Activated CD4-positive, CD25-positive, alpha-beta regulatory T cell treated with anti-CD3 and anti-CD28 coated beads, Interleukin-2, amount 50 U/mL, for 24 hours (primary cell): ENCODE measurements at places on chromosomes 13 and 19.
A peak's percentile ranks its signal among the peaks of the same experiment; 100 is the strongest.

DNA sequence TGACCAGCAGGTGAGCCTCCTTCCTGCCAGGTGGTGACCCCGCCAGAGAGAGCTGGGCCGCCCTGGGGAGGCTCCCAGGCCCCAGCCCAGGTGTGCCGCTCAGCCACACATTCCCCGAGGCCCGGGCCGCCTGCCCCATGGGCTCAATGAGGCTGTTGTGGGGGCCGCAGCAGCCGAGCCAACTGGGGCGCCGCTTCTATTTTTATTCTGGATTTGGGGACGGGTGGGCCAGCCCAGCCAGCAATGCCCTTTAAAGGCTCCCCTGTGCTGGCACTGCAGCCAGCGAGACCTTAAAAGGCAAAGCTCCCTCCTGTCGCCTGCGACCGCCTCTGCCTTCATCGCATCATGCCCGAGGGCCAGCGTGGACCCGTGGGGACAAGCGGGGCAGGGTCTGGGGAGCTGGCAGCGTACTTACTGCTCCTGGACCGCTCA lies 17.7 kb upstream of the CRTC1 start:
- no peak for ATAC-seq

- no peak for ATAC-seq
Measured at GRCh38 chr13:21033856-21034602, 27.4 kb downstream of the LATS2 start.

DNA sequence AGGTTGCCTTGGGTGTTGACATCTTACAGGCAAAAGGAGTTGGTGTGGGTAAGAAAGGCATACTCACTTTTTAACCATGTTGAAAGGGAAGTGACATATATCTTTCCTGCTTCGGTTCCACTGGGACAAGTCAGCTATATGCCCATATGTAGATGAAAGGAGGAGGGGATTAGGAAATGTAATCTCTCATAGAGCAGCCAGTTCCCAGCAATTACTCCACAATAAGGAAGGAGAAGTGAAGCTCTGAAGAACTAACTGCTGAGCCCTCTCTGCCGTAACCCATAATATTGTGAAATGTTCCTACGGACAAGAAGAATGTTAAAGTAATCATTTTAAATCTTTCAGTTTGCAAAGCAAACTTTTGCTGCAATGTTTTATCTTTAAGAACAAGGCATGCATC lies 82.2 kb downstream of the EDNRB start:
- ATAC-seq: no peak

GRCh38 chr13:40158218-40158617 lies 502.8 kb downstream of the COG6 start:
- ATAC-seq: peak; percentile 54
